Fibroblast of skin of abdomen (primary cell): ENCODE measurements at places on chromosomes 7 and 10.
A peak's percentile ranks its signal among the peaks of the same experiment; 100 is the strongest.

GRCh38 chr10:110368002-110368401 lies 63.3 kb upstream of the SMNDC1 start:
- DNase-seq, result no peak

- peak; percentile 34 for DNase-seq
Observed at GRCh38 chr7:71746006-71746405, 614.1 kb downstream of the GALNT17 start.

DNA sequence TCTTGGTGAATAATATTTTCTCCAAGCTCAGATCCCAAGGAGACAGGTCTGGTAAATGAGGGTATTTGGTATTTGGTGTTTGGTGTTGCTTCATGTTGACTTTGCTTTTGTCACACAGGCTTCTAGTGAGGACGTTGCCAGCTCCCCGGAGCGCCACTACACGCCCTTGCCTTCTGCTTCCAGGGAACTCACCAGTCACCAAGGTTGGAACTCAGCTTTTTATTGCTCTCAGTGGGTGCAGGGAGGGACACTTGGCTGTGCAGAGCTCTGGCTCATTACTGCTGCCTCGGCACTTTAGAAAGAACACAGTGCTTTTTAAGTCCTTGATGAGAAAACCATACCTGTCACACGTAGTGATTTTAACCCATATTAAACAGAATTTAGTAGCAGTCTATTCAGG lies 892.9 kb downstream of the LRMDA start:
- no peak for DNase-seq

DNA sequence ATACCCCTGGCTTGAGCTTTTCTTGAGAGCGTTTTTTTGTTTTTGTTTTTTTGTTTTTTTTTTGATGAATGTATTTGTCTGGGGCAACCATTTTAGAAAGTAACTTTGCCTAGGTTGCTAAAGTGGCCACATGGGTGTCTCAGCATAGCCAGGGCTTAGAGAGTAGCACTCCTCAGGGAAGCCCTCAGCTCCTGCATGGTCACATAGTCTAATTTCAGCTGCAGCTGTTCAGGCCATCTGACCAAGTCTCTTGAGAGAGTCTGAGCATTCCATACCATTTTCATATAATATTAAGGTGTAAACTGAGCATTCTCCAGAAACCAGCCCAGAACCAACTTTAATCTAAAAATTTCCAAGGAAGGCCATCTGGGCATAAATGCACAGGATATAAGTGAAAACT lies 186.4 kb downstream of the NPSR1 start:
- DNase-seq, result no peak

DNA sequence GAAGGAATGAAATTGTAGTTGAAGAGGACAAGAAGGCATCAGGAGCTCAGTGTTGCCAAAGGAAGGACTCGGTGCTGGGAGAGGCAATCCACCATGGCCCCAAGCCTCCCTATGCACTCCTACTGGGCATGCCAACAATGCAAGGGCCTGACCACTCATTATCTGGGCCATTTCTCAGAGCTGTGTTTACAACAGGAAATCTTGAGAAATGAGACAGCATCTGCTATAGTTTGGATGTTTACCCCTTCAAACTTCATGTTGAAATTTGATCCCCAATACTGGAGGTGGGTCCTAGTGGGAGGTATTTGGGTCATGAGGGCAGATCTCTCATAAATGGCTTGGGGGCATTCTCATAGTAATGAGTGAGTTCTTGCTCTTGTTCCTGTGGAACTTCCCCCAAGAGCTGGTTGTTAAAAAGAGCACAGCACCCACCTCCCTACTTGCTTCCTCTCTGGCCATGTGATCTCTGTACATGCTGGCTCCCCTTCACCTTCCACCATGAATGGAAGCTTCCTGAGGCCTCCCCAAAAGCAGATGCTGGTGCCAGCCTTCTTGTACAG lies 50.8 kb upstream of the AOAH start:
- DNase-seq, result no peak

DNA sequence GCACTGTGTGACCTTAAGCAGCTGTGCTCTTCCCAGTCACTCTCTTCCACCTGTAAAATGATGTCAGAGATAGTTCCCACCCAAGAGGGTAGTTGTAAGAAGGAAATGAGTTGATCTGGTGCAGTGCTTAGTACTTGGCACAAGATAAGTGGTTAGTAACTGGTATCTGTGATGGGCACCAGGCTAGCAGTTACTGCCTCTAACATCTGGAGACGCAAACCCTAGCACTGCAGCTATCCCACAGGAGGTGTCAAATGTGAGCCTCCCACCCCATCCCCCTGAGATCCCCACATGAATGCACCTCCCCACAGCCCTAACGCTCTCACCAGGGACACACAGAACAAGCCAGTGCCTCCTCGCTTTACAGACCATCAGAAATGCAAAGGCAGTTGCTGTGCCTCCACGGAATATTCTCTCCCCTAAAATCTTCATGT lies 72.0 kb downstream of the KCNMA1 start:
- no peak for DNase-seq

DNA sequence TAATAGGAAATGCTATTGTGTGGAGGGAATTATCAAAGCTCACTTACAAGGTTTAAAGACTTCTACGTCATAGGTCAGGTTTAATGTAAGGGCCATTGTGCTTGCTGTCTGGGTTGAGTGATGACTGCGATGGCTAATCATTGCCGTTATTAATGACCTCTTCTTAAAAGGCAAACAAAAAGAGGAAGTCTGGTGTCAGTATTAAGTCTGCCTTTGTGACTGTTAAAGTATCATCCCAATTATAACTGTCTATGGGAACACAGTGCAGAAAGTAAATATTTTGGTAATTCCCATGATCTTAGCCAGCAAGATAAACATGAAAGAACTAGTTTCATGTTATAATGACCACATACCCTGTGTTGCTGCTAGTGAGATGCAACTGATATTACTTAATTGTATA lies 382.4 kb downstream of the BBS9 start:
- no peak for DNase-seq

DNA sequence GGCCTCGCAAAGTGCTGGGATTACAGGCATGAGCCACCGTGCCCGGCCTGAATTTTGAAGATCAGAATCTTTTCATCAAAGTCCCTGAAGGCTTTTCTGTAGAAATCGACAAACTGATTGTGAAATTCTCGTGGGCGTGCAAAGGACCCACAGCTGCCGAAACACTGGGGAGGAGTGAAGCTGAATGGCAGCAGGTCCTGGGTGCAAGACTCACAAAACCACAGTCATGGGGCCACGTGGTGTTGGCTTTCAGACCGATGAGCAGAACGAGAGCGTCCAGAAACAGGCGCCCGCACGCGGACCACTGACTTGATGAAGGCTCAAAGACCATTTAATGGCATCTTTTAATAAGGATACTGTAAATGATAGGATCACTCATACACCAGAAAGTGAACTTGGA lies 24.7 kb upstream of the PRKAR1B start:
- no peak for DNase-seq

DNA sequence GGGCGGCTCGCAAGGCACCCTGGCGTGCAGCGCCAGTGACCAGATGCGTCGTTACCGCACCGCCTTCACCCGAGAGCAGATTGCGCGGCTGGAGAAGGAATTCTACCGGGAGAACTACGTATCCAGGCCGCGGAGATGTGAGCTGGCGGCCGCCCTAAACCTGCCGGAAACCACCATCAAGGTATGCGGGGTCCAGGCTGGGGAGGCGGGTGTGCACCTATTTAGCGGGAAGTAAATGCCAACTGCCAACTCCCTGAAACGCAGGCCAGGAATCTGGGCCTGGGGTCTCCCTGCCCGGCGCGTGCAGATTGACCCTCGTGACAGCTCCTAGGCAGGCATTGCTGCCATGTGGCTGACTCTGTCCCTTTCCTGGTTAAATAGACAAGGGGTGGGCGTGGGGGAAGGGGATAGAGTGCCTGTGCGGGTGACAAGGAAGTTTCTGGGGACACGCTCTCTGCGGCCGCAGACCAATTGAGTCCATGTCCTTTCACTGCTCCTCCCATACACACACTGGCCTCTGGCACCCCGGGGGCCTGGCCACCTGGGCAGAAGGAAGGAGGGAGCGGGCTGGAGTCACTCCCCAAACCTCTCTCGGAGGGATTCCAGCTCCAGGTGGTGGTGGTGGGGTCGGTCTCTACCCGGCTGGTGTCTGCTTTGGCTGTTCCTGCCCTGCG lies 2.7 kb downstream of the EVX1 start:
- no peak for DNase-seq

GRCh38 chr7:121547544-121548092 lies 151.5 kb upstream of the FAM3C start:
- peak; percentile 57 for DNase-seq

DNA sequence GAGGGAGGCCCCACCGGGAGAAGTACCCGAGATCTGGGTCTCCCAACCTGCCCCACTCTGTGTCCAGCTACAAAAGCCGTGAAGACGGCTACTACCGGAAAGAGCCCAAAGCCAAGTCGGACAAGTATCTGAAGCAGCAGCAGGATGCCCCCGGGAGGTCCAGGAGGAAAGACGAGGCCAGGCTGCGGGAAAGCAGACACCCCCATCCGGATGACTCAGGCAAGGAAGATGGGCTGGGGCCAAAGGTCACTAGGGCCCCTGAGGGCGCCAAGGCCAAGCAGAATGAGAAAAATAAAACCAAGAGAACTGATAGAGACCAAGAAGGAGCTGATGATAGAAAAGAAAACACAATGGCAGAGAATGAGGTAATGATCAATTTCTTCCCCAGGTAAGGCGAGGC lies 59.1 kb upstream of the PDCD4 start:
- DNase-seq, result no peak

DNA sequence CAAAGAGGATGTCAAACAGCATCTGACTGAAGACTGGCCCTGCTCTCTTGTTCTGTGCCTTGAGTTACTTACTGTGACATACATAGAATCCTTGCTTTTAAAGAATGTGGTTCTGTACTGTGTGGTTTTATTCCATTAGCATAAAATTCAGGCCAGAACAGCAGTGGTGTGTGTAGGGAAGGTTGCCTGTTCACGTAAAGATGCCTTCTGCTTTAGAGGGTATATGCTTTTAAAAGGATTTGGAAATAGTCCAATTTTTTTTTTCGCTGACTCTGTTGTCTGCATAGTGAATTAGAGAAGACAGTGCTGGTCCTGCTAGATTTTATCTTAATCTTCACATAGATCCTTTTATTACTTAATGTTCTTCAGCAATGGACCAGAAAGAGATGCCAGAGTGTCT lies 470.8 kb upstream of the SEMA3A start:
- DNase-seq, result no peak

DNA sequence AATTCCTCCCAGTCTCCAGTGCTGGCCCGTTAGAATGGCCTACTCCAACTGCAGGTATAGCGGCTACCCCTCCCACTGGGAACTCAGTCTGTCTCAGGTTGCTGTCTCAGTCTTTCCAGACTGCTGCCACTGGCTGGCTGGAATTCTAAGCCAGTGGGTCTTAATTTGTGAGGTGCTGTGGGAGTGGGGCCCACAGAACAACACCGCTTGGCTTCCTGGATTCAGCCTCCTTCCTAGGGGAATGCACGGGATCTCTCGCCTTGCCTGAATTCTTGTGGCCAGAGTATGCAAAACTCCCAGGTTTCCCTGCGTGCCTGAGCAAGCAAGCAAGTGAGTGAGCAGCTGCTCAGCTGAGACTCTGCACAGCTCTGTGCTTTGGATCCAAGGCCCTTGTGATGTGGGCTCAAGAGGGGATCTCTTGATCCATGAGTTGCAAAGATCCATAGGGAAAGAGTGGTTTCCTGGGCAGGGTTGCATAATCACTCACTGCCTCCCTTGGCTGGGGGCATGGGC lies 41.5 kb upstream of the GPR141 start:
- DNase-seq, result no peak

DNA sequence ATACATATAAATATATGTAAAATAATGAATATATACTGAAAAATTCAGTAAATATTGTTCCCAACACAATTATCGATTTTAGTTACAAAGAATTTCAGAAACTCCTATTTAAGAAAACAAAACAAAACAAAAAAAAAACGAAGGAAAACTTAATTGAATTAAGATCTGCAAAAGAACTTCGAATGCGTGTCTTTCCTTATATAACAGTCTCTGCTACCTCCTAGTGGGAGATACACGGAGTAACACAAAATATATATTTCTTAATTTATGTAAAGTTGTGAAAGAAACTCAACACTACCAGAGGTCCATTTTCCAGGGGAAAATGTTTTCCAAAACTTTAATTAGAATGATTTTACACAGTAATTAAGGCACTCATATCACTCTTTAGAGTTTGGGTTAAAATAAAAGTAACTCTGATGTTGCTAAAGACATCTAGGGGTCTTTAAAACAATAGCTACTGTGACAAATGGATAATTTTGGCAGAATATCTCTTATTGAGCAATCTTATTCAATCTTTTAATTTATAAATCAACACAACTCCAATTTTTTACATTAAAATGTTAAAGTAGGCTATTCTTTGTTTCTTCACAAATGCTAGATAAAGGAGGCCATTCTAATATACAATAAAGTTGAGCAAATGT lies 41.6 kb downstream of the NEBL start:
- peak; percentile 28 for DNase-seq

DNA sequence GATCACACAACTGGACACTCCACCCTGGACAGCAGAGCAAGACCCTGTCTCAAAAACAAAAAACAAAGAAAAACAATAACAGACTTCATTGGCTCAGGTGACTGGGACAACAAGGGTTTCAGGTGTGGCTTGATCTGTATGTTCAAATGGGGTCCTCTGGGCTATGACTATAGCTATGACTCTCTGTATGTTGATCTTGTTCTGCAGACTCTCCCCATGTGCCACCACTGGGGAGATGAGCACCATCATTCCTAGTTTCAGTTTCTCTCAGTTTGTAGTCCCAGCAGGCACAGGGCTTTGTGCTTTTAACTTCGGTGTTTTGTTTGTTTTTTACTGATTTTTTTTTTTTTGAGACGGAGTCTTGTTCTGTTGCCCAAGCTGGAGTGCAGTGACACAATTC lies 53.8 kb downstream of the SUFU start:
- no peak for DNase-seq

- no peak for DNase-seq
Observed at GRCh38 chr10:101123815-101124617, 7.1 kb upstream of the TLX1 start.

DNA sequence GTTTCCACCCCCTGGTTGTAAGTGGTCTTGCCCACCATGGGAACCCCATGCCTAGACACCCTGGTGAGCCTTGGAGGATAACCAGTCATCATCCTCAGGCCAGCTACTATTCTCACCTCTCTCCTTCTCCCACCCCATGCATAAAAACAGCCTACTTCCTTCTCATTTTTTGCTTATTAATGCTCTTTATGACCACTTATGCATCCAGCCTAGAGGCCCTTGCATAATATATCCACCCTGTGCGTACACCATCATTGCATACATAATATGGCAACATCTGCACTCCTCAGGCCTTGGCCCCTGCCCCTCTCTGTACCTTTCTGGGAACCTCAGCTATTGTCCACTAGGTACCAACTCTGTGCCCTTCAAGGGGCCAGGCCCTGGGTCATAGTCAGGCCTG lies 91.0 kb downstream of the CDH23 start:
- DNase-seq, result no peak

GRCh38 chr10:132752378-132752777 lies 33.6 kb downstream of the NKX6-2 start:
- DNase-seq, result no peak

- DNase-seq, result no peak
Observed at GRCh38 chr10:43944381-43945093, 295.9 kb upstream of the ZNF32 start.

GRCh38 chr10:102781090-102781920 lies 37.6 kb downstream of the WBP1L start:
- no peak for DNase-seq

- DNase-seq, result no peak
Observed at GRCh38 chr10:11057994-11058393, 40.3 kb downstream of the CELF2 start.
